Posterior vena cava (tissue), 2 donors: ENCODE measurements at places on chromosomes 2 and 18.

GRCh38 chr2:98793897-98794830 is 63.2 kb upstream of the MGAT4A start:
- no peak for DNase-seq

DNA sequence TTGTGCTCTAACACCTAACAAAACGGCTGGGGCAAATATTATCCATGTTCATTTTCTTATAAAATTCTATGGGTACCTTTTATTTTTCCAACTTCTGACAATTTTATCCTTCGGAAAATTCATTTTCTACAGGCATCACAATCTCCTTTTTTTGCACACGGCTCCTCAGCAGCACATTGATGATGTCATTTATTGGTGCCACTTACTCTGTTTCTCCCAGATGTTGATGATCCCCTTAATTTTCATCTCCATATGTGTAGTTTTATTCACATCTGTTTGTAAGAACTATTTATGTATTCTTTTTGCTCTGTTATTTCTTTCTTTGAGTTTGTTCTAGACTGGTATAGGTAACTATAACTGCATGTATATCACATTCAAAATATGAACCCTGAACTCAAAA is 1660.8 kb upstream of the DDX18 start:
- DNase-seq, result no peak

- DNase-seq, result no peak
Measured at GRCh38 chr2:50727636-50728339, 304.1 kb downstream of the NRXN1 start.

DNA sequence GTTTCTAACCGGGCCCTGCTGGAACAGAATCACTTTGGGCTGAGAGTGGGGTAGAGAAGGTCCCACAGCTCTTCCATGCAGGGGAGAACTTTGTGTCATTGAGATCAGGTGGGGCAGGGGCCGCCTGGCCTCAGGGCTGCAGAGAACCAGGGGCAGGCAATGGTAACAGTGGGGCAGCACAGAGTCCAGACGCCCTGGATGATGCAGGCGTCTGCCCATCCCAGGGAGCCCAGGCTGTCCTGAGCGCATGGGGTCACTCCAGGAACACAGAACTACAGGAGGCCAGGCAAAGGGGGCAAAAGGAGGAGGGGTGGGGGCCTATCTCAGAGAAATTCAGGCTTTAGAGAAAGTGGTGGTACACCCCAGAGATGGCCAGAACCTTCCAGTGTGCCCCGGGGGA is 121.3 kb downstream of the NDUFA10 start:
- peak; percentile 32 for DNase-seq

- no peak for DNase-seq
Measured at GRCh38 chr2:64383016-64383591, 70.9 kb upstream of the LGALSL start.

DNA sequence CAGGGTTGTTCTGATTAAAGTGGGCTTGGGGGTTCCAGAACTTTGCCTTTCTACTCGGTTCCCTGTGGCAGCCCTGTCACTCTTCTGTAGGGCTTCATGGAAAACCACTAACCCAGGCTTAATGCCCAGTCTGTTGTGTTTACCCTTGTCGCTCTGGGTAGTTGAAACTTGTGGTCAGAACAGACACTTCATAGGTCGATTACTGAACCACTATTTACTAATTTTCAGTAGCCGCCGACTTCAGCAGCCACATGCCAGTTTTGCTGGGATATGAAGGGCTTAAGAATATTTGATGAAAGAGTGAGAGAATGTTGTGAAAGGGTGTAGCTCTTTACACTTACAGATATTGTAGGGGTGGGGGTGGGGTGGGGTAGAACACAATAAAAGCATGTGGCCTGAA is 362.3 kb downstream of the RND3 start:
- DNase-seq, result no peak

DNA sequence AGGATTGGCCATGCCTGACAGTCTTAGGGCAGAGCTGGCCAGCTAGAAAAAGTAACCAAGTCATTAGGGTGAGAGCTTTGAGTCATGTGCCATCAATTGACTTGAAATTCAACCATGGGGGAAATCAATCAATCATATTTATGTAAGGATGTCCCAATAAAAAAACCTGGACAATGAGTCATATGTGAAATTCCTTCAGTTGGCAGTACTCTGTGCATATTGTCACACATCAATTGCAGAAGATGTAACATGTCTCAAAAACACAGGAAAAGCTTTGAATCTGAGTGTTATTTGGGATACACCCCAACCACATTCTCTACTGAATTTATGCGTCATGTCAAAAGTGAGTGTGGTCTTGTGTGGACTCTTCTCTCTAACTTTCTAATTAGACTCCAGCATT is 1004.1 kb upstream of the NRXN1 start:
- DNase-seq, result no peak

- peak; percentile 81 for DNase-seq
Measured at GRCh38 chr2:113755835-113756354, 547 bp downstream of the SLC35F5 start.

- no peak for DNase-seq
Measured at GRCh38 chr2:135742325-135742757, 686 bp downstream of the UBXN4 start.

DNA sequence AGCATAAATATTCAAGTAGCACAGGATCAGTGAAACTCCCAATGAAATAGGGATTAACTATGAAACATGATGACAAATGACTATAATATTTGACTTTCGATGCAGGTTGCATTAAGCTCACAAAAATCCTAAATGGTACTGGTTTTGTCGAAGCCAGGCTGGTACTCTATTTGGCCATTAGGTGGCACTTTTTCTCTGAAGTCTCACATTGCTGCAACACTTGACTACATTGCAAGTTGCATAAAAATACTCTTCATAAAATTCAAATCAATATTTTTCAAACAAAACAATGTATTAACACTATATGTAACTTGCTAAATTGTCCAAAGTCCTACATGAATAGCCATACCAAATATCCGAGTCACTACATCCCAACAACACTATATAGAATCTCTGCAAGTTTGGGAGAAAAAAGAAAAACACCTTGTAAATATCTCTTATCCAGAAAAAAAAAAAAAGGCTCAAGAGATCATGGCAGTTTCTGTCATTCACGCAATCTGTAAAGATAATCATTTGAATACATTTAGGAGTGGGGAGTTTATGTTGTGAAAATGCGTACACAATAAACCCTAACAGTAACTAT is 9.5 kb downstream of the RTTN start:
- no peak for DNase-seq

- DNase-seq, result no peak
Measured at GRCh38 chr2:41993435-41993925, 54.3 kb upstream of the PKDCC start.

DNA sequence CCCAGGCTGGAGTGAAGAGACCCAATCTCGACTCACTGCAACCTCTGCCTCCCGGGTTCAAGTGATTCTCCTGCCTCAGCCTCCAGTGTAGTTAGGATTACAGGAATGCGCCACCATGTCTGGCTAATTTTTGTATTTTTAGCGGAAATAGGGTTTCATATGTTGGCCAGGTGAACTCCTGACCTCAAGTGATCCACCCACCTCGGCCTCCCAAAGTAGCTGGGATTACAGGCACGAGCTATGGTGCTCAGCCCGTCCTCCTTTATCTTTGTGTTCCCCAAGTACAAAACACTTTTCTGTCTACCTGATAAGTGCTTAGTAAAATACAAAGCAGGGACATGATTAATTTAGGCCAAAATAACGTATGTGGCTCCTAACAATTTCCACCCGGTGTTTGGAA is 91.2 kb upstream of the STK17B start:
- no peak for DNase-seq

DNA sequence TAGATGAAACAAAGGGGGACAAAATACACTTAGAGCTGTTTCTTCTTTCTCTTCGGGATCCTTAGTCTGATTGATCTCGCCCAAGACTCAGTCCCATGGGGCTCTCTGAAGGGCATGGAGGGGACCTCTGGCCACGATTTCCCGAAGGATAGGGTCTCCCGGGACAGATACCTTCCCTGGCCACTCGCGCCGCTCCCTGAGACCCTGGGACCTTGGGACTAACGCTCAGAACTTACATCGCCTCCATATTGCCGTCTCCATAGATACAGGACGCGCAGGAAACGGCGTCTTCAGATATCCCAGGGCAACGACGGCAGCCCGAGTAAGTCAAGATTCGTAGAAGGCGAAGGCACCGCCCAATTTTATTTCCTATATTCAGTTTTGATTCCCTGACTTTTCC is at the start of gene CFAP65:
TSS of gene CFAP65 (minus strand) at position 265 of the 400 bp plus-strand sequence. CDS start 2,468 bp downstream, outside the sequence.
- peak; percentile 68 for DNase-seq

- DNase-seq, result no peak
Measured at GRCh38 chr2:235270291-235270690, 223.6 kb upstream of the AGAP1 start.

- no peak for DNase-seq
Measured at GRCh38 chr2:185128346-185128745, 530.0 kb downstream of the ZNF804A start.

DNA sequence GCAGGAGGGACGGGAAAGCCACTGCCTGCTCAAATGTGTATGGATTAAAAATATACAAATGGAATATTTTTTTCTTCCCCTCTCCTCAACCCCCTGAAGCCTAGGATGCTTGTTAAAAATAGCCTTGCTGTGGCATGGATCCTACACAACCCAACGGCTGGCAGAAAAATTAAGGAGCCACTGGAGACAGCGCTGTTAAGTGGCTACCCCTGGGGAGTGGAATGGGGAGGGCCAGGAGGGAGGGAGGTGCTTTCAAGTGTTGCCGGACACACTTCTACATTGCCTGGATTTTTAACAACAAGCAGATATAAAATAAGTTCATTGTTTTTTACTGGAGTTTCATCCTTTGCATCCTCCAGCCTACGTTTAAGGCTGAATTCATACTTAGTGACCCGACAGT is 66.6 kb downstream of the ZBTB7C start:
- DNase-seq, result no peak

DNA sequence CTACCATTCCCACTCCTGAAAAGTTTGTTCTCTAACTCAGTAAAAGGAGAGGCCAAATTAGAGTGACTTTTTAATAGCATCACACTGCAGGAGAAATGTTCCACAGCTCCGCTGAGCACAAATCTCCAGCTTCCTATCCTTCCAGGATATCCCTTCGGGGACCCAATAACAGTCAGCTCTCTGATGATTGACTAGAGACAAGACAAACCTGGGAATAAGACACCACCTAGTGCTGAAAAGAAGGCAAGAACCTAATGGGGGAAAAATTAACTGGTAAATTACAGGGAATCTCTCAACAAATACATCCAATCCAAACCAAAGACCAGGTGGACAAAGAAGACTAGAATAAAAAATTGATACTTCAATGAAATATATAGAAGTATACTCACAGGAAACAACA is 977.1 kb upstream of the SOX11 start:
- no peak for DNase-seq

- DNase-seq, result no peak
Measured at GRCh38 chr2:39470580-39470979, 33.5 kb upstream of the MAP4K3 start.

- no peak for DNase-seq
Measured at GRCh38 chr2:28684142-28684858, 67.3 kb upstream of the PPP1CB start.

- DNase-seq, result no peak
Measured at GRCh38 chr2:236730393-236730792, 160.8 kb downstream of the ACKR3 start.

GRCh38 chr2:55159037-55159651 is 72.9 kb downstream of the CLHC1 start:
- DNase-seq, result no peak
